ENCODE measurements at places on chromosomes 1 and 21.

DNA sequence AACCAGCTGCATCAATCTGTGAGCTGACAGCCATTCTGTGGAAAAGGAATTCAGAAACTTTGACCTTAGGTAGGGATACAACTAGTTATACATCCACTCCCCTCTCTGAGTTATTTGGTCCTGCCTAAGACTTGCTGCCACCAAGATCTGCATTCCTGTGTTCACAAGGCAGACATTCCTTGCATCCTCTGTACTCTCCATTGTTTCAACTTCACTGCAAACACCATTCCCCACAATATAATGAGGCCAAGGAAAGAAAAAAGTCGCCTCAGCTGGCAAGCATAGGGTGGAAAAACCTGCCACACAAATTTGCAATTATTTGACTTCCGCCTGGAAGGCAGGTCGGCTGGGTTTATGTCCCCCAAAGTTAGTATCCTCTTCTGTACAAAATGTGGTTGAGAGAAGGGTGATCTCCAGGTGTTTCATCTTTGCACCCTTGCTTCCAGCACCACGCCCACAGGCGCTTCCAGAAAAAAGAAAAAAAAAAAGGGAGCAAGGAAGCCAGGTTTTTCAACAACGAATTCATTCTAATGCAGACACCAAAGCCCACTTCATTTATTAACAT is 676 bp upstream of the CTTNBP2NL start:
- no peak for DNase-seq

- DNase-seq, result no peak
These were observed 839.9 kb downstream of the LTN1 start for GRCh38 chr21:28152732-28153131.

- DNase-seq, result no peak
These were observed 68.2 kb downstream of the TMEM53 start for GRCh38 chr1:44605914-44606615.

DNA sequence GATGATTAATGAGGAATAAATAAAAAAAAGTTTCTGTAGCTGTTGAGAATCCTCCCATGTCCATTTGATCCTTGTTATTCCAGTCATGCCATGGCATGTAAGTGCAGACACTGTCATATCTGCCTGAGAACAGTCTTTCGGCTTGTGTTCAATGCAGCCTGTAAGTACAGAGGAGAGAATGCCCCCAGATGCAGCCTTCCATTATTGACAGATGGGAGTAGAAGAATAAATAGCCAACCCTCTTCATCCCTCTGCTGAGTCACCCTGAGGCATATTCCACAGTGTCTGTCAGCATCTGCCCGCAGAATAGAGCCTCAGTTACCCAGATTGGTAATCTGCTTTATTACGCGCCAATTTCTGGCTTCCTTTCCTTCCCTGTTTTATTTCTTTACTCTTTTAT is 139.4 kb downstream of the LRRC7 start:
- no peak for DNase-seq

DNA sequence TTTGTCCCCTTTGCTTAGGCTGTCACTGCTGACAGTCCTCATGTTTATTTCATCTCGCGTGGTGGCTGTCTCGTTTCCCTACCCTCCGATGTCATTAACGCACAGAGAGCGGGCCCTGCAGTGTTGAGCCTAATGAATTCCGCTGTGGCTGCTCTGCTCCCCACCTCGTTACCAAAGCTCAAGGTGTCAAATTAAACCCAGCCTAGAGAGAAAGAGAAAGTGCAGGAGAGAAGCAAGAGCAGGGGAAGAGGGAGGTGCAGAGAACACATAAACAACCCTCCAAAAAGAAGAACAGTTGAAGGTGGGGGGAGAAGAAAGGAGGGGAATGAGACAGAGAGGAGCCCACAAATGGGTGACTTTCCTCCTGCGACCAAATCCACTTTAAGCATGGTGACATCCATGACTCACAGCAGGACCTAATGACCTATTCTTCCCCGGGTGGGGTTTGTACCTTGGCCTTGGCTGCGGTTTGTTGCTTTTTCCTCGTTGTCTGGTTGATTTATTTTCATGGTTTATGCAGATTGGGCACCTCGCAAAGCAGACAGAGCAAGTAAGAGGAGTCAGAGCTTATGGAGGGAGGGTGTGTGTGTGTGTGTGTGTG is 92.5 kb downstream of the PBX1 start:
- no peak for DNase-seq

GRCh38 chr1:6477039-6477820 is 11.3 kb upstream of the TNFRSF25 start:
- DNase-seq, result no peak

DNA sequence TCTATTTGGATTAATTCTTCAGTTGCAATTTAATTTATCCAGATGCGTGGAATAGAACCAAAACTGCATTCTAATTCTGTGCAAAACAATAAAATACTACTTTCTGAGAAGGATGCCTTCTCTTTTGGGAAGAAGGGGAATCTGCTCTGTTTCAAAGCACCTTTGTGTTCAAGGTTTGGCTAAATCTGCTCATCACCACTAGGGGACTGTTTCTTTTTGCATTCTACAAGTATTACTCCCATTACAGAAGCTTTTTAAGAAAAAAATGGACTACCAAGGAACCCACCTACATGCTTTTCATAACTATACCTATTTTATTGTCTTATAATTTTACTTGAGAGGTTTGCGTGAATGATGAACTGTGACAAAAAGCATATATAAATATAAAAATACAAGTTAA is 18.2 kb downstream of the MRPS6 start:
- no peak for DNase-seq

GRCh38 chr1:204177133-204177532 is 11.0 kb upstream of the REN start:
- DNase-seq, result no peak

DNA sequence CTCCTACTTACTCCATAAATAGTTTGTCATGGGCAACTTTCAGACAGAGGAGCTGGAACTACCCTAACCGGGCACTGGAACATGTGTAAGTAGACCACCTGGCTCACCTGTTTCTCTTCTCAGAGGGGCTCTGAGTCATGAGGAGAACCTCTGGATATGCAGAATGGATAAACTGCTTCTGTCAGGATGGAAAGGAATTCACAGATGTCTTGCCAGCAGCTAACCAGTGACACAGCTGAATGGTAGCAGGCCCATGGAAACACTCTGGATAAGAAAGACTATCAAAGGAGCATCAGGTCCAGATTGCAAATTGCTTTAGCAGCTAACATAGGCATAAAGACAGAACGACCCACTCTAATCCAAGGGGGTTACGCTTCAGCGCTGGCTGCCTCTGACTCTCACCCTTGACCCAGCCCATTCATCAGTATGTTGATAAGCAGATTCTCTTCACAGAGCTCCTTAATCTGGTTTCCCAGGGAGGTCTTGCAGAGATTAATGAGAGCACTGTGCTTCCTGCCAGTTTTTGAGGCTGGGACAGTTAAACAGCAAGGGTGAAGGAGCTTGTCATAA is 54.2 kb downstream of the HIVEP3 start:
- DNase-seq, result no peak

GRCh38 chr1:59617434-59617833 is 197.3 kb upstream of the HOOK1 start:
- DNase-seq, result no peak

GRCh38 chr1:152728986-152729385 is 21.0 kb downstream of the LCE4A start:
- no peak for DNase-seq

GRCh38 chr1:37135032-37135431 is 100.7 kb upstream of the GRIK3 start:
- DNase-seq, result no peak

All from CD4-positive, alpha-beta T cell treated with Interleukin-15 for 4 hours (primary cell).